ENCODE measurements at places on chromosomes 7 and 10. TPM values are rescaled to one million over a fixed set of nuclear protein-coding genes. Genes with fewer than 3 reads are reported as not detected.

The TDRD1 gene
- 0.14 TPM for polyA plus RNA-seq

The GOLGA7B gene
- 0.18 TPM for polyA plus RNA-seq

The ST8SIA6 gene
- 2.0 TPM for polyA plus RNA-seq

The PDIA4 gene
- polyA plus RNA-seq: 71.2 TPM

The CC2D2B gene
- polyA plus RNA-seq: not detected

The MKX gene
- not detected for polyA plus RNA-seq

The SUN3 gene
- polyA plus RNA-seq: not detected

The NPSR1 gene
- polyA plus RNA-seq: 0.99 TPM

The CAV1 gene
- 214 TPM for polyA plus RNA-seq

The STEAP1B gene
- 2.7 TPM for polyA plus RNA-seq

The SPDYE6 gene
- polyA plus RNA-seq: 1.1 TPM

The OPN4 gene
- polyA plus RNA-seq: 0.81 TPM

The FOXI2 gene
- 0.34 TPM for polyA plus RNA-seq

The CCL24 gene
- polyA plus RNA-seq: 0.33 TPM

The CUZD1 gene
- polyA plus RNA-seq: 1.3 TPM

The ENTPD1 gene
- polyA plus RNA-seq: 14.8 TPM

The GIMAP6 gene
- polyA plus RNA-seq: 14.7 TPM

The TMEM184A gene
- polyA plus RNA-seq: 0.57 TPM
